NCI-H1417 (cell line): ENCODE measurements at places on chromosomes 4 and X.

DNA sequence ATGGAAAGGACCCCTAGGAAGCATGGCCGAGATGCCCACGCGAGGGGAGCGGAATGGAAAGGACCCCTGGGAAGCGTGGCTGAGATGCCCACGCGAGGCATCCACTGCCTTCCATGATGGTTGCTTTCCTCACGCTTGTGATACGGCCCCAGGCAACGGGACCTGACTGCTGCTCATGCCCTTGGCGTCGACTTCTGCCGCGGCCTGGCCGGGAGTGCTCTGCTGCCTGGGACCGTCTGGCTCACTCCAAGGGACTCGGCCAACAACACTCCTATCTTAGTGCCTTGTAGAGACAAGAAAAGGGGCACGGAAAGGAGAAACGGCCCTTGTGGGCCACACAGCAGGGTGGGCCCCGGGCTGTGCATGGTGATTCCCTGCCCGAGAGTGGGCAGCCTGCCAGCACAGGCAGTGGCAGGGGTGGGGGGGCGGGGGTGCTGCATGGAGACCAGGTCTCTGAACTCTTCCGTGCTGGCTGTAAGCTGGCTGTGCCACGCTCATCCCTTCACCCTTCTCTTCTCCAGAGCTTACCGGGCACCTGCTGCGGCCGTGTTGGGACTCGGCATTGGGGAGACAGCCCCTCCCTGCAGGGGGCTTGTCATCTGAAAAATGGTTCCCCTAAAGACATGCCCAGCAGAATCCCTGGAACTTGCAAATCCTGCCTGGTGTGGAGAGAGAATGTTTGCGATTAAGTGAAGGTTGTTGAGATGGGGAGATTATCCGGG is 38.6 kb upstream of the HMX1 start:
- DNase-seq, result no peak

DNA sequence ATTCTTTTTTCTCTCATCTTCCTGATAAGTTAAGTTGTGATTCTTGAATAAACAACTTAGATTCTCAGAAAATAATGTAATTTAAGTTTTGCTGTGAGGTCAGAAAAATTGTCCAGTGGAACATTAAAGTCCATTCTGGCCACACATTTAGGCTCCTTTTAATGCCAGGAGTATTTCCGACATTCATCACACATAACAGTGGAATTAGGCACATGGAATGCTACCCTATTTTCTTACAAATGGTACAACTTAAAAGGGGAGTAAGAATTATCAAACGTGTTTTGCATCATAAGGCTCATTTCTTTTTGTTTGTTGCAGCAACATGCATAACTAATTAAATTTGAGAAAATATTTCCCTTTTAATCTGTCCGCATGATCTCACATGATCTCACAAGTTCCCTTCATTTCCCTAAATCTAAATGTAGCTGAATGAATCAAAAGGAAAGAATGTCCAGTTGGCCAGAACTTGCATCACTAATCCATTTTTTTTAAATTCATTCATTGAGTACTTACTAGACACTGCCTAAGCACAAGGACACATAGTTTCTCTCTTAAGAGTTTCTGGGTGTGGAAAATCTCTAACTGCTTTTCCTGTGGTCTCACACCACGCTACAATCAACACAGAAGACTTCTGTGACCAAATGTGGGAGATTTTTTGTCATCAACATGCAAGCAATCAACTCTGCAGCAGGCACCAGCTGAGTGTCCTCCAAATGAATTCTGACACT is 22.0 kb downstream of the SPARCL1 start:
- DNase-seq, result no peak

DNA sequence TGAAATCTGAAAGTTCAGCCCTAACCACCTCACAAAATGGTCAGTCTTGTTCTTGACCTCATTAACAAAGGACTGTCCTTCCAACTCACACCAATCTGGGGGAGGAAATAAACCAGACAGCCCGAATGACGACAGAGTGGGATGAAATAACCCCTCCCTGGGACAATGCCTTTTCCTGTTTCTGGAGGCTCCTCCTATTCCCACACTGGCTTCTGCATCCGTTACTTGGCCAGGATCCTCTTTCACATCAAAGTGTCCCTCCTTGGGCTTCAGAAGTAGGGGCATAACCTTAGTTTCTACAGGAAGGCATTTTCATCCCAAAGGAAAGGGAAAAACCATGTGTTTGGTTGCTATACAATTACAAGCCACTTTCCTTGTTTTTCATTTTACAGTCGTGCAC is 59.8 kb upstream of the RPL34 start:
- DNase-seq, result no peak

DNA sequence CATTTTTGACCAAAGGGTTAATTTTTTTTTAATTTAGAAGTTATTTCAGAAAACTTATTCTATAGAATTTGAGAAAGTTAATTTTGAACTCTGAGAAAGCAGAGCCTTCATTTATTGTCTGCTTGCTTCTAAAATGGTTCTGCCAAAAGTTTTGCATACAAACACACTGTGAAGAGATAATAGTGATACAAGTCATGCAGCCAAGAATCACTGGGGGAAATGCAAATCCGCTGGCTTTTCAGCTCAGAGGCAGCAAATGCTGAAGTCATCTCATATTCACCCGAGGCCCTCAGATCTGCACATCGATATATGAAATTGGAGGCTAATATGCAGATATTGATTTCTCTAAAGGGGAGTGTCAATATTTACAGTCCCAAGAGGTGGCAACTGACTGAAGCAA is 186.2 kb downstream of the KIT start:
- no peak for DNase-seq

- peak; percentile 66 for DNase-seq
These were observed 102.9 kb downstream of the GRXCR1 start for GRCh38 chr4:42995343-42995944.

DNA sequence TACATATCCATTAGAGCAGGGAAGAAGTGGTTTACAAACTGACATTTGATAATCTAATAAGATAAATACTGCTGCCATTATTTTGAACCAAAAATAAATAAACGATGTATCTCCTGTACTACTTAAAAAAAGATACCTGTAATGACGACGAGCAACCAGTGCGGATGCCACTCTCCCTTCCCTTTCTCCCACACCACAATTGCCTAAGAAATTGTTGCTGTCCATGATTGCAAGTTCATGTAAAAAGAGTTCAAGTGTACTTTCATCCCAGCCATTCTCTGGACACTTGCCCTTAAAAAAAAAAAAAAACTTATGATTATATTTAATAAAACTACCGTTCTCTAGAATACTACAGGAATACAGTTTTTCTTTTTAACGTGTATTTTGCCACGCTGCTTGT is 1.4 kb downstream of the SEPSECS start:
- no peak for DNase-seq

DNA sequence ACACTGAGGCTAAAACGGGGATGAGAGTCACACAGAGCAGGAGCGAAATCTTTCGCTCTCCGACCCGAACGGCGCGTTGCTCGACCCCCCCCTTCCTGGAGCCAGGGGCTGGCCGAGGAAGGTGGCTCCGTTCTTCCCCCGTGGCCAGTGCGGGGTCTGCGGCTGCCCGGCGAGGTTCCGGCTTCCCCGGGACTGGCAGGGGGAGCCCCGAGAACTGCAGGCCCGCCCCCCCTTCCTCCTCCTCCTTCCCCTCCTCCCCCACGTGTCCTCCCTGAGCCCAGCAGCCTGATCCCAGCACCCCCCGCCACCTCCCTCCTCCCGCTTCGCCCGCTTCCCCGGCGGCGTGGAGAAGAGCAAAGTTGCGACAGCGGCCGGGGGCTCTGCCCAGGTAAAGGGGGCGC is 2.4 kb upstream of the BCORL1 start:
- no peak for DNase-seq

DNA sequence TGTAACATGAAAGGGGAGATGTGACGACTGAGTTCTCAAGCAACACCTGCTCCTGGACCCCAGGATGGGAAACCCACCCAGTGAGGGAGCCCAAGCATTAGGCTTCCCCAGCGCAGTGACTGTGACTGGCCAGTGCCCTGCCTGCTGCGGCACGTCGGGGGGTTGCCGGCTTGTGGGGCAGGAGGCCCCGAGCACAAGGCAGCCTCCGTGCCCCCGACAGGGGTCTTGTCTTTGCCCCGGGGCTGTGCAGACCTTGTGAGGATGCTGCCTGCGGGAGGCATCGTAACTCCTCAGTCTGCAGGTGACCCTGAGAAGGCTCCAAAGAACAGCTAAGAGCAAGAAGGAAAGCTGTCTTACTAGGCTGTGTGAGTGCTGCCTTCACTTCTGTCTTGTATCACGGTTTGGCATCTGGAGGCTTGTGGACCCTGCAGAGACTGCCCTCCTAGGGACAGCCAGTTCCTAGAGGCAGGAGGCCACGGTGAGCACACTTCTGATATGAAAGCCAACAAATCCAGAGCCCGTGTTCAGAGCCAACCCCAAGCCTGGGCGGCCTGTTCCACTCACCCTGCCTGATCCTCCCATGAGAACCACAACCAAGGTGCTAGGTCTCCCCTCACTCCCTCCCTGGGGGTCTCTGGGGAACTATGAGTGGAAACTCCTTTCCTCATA is 47.7 kb downstream of the FGFRL1 start:
- no peak for DNase-seq

GRCh38 chr4:14621731-14622463 is 380.4 kb upstream of the CPEB2 start:
- DNase-seq, result no peak

GRCh38 chr4:179766938-179767337 is 2324.7 kb upstream of the AGA start:
- no peak for DNase-seq
